ENCODE measurements at places on chromosomes 3 and 15.

DNA sequence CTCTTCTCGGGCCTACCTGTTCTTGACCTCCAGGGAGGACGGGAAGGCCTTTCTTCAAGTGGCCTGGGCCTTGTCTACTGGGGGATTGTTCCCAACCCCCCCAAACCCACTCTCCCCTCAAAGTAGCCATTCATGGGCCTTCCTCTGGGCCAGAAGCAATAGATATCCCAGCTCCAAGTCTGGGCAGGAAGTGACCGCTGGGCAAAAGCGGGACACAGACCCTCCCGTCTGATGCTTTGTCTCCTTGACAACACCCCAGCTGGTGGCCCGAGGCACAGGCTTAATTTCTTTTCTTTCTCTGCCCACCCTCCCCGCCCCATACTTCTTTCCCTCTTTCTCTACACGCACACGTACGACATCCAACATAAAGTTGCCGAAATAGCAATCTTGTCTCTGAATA, 41.4 kb upstream of the FEZF2 start:
- H3K27ac ChIP-seq = no peak overlapping the region
- H3K27me3 ChIP-seq = no peaks in the 10 kb centered on the region
- DNase-seq = no peak
- no peak overlapping the region for H3K4me3 ChIP-seq

GRCh38 chr15:96330064-96330449, 443 bp upstream of the NR2F2 start:
- H3K4me3 ChIP-seq = peak overlapping the region; percentile 68
- H3K4me1 ChIP-seq = no peaks in the 10 kb centered on the region
- peaks cover 24% of the 10 kb centered on the region for H3K27me3 ChIP-seq

DNA sequence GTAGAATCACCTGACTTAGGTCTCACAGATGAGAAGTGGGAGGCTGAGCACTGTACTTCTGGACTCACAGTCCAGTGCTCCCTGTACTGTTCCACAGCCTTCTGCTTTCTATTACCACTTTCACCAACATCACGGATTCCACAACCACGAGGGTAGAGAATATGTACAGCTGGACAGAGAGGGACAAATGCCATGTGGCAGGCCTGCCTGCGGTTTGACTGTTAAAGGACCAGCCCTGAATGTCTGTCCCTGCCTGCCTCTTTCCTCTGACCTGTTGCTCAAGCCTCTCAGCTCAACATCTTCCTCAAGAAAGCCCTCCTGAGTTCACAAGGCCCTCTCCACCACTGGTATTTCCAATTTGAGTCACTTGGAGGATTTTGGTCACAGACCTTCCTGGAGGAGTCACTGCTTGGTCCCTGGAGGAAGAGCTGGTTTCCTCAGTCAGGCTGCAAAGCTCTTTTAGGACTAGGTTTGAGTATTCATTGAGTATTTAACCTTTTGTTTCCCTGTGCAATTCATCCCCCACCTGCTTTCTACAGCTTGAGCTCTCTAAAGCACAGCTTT, 49.1 kb downstream of the RAB11A start:
- H3K27ac ChIP-seq = no peak overlapping the region
- peaks cover 12% of the 10 kb centered on the region for H3K4me1 ChIP-seq
- peaks cover 6% of the 10 kb centered on the region for H3K36me3 ChIP-seq
- DNase-seq = no peak

- H3K27me3 ChIP-seq = no peaks in the 10 kb centered on the region
- H3K4me1 ChIP-seq = peaks cover 20% of the 10 kb centered on the region
- H3K4me3 ChIP-seq = no peak overlapping the region
- H3K36me3 ChIP-seq = no peaks in the 10 kb centered on the region
- no peak overlapping the region for H3K27ac ChIP-seq
- DNase-seq = no peak
Measured at GRCh38 chr3:99945328-99945995, 127.8 kb downstream of the CMSS1 start.

GRCh38 chr15:45181491-45182285, 6.1 kb downstream of the SHF start:
- H3K4me3 ChIP-seq = no peak overlapping the region
- H3K36me3 ChIP-seq = no peaks in the 10 kb centered on the region
- no peak for DNase-seq
- no peak overlapping the region for H3K27ac ChIP-seq
- no peaks in the 10 kb centered on the region for H3K27me3 ChIP-seq
- H3K4me1 ChIP-seq = peaks cover 17% of the 10 kb centered on the region

DNA sequence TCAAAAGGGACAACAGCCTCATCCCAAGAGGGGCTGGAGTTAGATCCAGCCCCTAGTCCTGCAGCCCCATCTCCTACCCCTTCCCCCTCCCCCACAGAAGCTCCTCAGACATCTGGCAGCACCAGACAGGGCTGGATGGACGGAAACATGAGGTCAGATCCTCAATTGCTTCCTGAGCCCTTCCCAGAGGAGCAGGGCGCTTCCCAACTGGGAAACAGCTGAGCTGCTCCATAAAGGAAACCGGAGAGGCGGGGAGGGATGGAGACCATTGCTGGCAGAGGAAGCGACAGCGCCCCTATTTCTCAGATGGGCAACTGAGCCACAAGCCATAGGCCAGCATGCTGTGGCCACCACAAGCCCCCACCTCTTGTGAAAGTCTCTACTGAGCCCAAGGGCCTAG, 18.3 kb upstream of the CYP11A1 start:
- DNase-seq = peak; percentile 16
- H3K27ac ChIP-seq = peak overlapping the region; percentile 81
- no peaks in the 10 kb centered on the region for H3K36me3 ChIP-seq
- peaks cover 52% of the 10 kb centered on the region for H3K4me1 ChIP-seq

DNA sequence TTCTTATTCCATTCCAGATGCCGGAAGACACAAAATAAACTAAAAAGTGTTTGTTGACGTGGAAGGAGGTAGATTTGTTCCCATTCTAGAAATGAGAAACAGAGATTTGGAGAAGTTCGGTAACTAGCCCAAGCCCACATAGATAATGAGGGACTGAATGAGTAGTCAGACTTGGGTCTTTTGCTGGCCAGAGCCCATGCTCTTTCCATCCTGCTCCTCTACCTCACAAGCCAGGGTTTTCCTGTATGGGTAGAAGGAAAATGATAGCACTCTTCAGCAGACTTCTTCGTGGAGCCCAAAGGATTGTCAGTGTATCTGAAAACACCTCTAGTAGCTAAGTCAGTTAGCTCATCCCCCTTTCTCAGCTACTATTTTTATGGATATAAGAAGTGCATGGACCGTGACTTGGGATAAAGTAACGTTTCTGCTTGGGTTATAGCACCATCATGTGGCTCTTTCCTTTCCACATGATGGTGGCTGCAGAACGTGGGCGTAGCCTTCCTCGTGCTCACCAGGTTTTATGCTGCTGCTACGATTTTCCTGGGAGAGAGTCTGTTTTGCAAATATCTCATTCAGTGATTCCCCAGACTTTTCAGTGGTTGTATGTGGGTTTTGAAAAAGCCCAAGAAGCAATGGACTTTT, 84.6 kb downstream of the DGKG start:
- H3K27ac ChIP-seq = no peak overlapping the region
- no peaks in the 10 kb centered on the region for H3K4me1 ChIP-seq
- H3K36me3 ChIP-seq = no peaks in the 10 kb centered on the region

GRCh38 chr15:89358755-89359439, 24.3 kb upstream of the POLG start:
- no peak overlapping the region for H3K27ac ChIP-seq
- H3K4me1 ChIP-seq = peaks cover 16% of the 10 kb centered on the region
- peak; percentile 85 for DNase-seq
- no peaks in the 10 kb centered on the region for H3K36me3 ChIP-seq
- peak overlapping the region; percentile 53 for H3K4me3 ChIP-seq

DNA sequence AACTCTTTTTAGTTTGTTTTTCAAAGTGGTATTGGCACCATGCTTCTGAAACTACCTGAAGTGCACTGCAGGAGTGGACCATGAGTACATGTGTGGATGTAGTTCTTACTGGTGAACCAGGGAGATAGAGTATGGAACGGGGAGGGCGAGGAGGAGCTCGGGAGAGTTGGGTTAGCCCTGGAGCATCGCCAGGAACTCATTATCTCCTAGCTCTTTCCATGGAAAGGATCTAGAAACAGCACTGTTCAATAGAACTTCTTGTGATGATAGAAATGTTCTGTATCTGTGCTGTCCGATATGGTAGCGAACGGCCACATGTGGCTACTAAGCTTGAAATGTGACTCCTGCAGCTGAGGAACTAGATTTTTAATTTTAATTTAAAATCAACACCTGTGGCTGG, 47.3 kb downstream of the VGLL4 start:
- H3K27me3 ChIP-seq = no peaks in the 10 kb centered on the region
- H3K36me3 ChIP-seq = peaks cover 10% of the 10 kb centered on the region
- H3K4me1 ChIP-seq = peaks cover 48% of the 10 kb centered on the region
- H3K27ac ChIP-seq = no peak overlapping the region

Data from lower lobe of right lung (tissue), 2 donors.